ENCODE measurements at places on chromosomes 3 and 15. TPM values are rescaled to one million over a fixed set of nuclear protein-coding genes. Genes with fewer than 3 reads are reported as not detected.

The GOLGA8J gene
- not detected for total RNA-seq

The PFN2 gene
- total RNA-seq, result 150 TPM

- ATAC-seq, result peak; percentile 72
Observed at GRCh38 chr15:38005953-38006808, 71.7 kb downstream of the TMCO5A start.

GRCh38 chr3:81197386-81197785, 564.1 kb downstream of the GBE1 start:
- ATAC-seq, result no peak

The LYZL4 gene
- 0.47 TPM for total RNA-seq

The PRICKLE2 gene
- 3.0 TPM for total RNA-seq

The FOXL2NB gene
- 0.18 TPM for total RNA-seq

The ARHGEF26 gene
- total RNA-seq, result 2.9 TPM

- ATAC-seq, result no peak
Observed at GRCh38 chr3:78338405-78338804, 1298.5 kb downstream of the ROBO2 start.

DNA sequence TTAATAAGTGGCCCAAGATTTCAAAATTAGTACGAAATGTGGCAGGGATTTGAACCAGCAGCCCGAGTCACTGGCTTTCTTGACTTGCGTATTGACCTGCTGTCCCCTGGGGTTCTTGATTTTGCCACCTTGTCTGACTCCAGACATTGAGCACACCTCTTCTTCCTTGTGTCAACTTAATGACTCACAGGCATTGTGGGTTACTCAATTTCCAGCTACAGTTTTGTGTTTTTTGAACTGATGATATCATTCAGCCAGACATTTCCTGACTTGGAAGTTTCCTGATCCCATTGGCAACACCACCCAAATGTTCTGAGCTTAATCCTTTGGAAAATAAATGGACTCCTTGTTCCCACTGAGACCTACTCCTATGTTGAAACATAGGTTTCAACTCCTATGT, 64.2 kb downstream of the MOBP start:
- ATAC-seq, result no peak

The ABI3BP gene
- total RNA-seq, result 2.1 TPM

DNA sequence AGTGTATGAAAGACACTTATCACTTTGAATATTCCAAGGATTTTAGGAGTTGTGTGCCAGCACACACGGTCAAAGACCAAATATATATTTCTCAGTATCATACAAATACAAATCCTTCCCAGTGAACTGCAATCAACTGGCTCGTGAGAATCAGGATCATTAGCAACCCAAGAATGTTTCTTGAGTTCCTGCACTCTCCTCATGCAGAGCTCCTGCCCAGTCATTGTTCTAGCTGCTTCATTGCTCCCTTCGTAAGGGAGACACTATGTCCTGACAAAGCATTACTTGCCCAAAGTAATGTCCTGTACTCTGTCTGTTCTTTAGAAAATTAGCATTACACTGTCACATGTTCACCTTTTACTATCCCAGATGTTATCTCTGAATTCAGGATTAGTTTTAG, 92.0 kb upstream of the SLC4A7 start:
- no peak for ATAC-seq

The TNNC1 gene
- 22.5 TPM for total RNA-seq

The PTH1R gene
- total RNA-seq, result 0.31 TPM

DNA sequence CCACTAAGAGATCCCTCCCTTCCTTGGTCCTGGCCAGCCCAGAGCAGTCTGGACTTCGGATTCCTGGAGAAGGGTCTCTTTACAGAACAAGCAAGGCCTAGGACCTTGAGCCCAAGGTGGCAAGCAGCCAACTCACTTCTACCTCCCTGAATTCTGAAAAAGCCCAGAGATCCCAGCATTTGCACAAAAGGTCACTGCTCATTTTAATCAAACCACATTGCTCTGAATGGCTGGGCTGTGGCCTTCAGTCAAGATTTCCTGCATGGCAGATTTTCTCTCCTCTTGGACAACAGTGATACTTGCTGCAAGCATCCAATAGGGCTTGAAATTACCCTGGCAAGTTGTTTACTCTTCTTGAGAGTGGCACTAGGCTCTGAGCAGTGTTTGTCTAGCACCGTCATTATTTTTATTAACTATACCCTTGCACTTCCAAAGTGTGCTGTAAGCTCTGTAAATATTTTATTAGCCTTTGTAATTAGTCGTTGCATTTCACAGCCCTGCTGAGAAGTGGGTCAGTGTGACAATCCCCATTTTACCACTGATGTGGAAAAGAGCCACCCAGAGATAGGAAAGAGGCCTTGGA, 274.7 kb upstream of the CTNNB1 start:
- peak; percentile 75 for ATAC-seq

The DZIP1L gene
- 8.9 TPM for total RNA-seq

DNA sequence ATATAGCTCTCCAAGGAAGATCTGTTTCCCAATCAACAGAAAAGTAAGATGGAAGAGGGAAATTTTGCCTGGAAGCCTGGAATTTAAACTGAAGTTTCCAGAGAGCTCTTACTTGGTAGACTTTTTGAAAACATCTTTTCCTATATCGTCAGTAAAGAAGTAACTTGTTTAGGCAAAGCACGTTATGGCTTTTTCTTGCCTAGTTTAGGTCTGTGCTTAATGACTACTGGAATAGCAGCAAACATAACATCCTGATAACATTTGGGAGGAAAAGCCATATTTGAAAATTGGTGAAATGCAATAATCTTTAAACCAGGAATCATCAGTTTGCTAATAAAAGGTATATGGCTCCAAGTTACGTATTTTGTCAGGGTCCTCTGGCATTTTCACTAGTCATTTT, 160.4 kb upstream of the CGNL1 start:
- ATAC-seq, result no peak

The FSD2 gene
- 0.22 TPM for total RNA-seq

DNA sequence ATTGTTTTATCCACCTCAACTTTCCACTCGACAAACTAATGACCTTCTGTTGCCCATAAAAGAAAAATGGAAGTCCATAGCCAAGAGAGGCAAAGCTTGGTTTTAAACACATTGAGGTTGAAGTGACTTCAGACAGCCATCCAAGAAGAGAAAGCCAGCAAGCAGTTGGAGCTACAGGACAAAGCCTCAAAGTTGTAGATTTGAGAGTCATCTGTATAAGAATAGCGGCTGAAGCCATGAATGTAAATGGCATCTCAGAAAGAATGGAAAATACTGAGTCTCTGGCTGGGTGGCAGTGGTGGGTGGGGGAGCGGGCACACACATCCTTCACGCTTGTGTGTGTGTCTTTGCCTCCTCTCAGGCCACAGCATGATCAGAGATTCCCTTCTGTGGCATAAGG, 124.1 kb upstream of the CHRM5 start:
- ATAC-seq, result no peak

The LCTL gene
- total RNA-seq, result 0.34 TPM

The AGBL1 gene
- 0.13 TPM for total RNA-seq

The GOLGA8O gene
- 2.4 TPM for total RNA-seq

GRCh38 chr15:33104212-33104611, 90.3 kb downstream of the FMN1 start:
- ATAC-seq, result peak; percentile 88

DNA sequence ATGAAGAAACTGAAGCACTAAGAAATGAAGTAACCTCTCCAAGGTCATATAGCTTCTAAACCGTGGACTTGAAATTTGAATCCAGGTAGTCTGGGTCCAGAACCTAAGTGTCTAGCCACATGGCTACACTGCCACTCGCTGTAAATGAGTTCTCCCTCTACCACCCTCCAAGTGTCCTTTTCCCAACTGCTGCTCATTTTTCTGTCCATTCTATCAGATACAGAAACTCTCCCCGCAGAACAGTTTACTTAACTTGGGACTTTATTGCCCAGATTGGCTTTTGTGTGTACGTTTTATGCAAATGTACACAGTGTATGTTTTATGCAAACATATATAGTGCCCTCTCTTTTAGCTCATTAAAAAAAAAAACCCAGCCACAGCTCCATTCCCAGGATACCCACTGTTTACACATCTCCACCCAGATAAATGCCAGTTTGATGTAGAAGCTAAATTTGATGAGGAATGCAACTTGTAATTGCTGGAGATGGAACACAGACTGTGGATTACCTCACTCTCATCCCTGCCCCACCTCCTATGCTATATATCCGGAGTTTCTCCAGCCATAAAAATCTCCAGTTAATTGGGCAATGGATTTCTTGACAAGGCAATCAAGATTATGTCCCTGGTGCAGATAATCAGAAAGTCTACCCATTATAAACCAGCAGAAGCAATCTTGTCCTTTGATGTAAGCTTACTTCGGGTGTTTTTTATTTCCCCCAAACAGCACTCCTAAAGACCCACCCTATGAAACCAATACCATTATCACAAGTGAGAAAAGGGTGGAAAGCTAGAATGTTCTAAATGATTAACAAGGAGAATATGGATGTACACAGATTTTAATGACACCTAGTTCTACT, 42.0 kb downstream of the THBS1 start:
- no peak for ATAC-seq

The P2RY14 gene
- total RNA-seq, result 10.0 TPM

DNA sequence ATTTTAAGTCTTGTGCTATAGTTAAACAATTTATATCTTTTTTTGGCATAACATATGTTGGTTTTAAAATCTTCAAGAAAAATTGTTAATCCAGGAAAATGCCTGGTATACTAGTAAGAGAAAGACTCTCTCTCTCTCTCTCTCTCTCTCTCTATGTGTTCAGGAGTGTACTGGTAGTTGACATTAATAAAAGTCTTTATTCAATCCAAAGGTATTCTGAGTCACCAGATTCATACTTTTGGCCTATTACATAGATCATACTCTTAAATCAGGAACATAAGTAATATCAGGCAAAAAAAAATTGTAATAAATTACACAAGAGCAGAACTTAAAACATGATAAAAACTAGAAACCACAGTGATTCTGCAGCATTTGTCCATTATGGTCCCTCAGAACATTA, 70.2 kb downstream of the TFG start:
- no peak for ATAC-seq

DNA sequence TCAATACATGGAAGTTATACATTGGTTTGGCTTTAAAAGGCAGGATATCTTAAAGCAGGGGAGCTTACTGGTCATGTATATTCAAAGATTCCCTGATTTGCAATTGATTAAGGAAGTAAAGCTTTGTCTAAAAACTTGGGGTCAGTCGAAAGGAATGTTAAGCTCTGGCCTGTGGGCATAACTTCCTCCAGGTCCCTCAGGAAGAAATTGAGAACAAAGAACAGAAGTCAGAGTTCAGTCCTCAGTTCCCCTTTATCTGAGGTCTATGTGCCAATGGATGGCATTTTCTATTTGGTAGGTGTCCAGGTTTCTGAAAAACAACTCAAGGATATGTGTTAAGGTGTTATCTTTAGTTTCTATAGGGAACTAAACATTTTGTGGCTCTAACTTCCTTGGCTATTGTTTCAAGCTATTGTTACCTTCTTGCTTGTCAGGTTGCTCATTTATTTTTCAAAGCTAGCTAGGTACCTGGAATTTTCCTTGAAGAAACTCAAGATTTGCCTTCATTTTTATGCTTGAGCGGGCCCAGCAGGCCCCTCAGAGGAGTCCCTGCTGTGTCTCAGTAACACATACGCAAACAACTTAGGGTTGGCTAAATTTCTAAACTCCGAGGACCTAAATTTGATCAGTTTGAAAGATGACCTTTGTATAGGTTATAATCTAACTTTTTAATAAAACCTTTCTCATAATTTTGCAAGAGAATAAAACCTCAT, 135.0 kb upstream of the UBE2E2 start:
- no peak for ATAC-seq

DNA sequence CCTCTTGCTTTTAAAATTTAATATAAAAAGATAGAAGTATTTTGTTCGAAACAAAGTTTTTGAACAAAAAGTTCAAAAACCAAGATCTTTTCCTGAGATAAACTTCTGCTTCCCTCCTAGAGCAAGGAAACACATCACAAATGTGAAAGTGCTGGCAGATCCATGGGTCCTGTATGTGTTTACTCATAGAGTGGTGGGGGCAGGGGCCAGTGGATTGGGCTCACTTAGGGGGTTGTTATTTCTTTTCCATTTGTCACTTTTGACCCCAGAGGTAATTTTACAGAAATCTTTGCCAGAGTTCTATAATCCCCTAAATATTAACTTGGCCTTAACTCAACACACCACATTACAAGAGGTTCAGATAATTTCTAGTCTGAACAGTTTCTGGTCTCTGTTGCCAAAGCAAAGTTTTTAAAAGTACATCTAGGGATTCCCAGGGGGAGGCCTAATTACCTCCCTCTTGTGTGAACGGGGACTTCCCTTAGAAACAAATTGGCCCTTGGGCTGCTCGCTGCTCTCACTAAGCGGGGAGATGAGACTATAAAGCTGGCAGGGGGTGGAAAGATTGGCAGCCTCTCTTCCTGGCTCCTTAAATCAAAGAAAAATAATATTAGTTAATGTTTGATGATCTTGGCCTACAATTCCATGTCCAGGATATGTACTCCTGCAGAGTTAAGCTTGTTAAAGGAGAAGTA, 66.8 kb upstream of the PTX3 start:
- ATAC-seq, result no peak

DNA sequence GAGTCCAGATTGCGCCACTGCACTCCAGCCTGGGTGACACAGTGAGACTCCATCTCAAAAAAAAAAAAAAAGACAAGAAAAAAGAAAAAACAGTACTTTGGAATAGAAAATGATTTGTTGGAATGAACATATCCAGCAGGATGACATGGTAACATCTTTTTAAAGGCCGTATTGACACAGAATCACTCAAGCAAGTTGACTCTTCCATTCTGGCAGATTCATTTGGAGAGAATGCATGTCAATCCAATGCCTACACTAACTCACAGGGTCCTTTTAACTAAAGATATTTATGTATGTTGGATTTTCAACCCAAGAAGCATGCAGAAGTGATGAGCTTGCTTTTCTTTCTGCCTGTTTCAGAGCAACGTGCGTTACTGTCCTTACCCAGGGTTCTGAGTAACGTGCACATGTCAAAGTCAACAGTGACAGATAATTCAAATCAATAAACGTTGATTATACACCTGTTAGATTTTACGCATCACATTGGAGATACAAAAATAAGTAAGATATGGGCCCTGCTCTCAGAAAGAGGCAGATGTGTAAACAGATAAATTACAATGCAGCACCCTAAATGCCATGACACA, 77.1 kb upstream of the FNDC3B start:
- ATAC-seq, result no peak

- ATAC-seq, result no peak
Observed at GRCh38 chr3:121997372-121997771, 24.7 kb downstream of the ILDR1 start.
